ENCODE measurements at places on chromosomes 5 and 9.

DNA sequence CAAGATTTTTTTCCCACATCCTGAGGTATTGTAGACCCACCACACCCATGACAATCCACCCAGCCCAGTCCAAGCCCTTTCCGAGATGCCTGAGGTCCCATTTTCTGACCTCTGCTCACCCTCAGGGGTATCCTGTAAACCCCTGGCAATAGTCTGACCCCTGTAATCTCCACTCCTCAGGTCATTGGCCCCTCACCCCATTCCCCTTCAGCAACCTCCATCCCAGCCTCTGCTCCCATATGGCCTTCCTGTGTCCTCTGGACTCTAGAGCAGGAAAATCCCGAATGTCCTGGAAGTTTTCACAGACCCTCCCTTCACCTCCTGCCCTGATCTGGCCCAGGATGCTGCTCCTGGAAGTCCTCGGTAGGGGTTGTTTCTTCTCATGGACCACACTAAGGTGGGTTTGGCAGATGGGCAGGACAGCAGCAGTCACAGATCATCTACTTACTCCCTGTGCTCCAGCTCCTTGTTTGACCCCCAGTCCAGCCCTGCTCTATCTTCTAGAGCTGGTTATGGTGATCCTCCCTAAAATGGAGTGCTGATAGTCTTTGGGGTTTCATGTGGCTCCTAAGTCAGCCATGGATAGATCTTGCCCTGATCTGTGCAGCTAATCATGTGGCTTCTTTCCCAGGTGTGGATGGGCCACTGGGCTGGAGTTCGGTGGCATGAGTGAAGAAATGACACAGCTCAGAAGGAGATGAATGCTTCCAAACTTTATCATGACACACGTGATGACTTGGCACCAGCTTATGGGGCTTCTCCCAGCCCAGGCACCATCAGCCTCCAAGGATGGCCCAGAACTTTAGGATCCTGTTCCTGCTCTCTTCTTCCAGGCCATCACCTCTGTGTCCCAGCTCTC is 12.0 kb upstream of the ACSL6 start:
- no peak for DNase-seq

DNA sequence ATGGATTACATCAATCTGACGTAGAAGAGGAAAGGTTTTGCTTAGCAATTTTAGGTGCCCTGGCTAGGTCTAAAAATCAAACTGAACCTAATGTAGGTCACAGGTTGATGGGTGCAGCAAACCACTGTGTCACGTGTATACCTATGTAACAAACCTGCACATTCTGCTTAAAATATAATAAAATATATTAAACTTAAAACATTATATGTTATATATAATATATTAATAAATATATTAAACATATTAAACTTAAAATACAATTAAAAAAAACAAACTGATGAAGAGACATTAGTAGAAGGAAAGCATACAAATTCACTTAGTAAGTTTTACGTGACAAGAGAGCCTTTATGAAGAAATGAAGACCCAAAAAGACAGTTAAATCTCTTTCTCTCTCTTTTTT is 51.7 kb upstream of the FBXL17 start:
- no peak for DNase-seq

DNA sequence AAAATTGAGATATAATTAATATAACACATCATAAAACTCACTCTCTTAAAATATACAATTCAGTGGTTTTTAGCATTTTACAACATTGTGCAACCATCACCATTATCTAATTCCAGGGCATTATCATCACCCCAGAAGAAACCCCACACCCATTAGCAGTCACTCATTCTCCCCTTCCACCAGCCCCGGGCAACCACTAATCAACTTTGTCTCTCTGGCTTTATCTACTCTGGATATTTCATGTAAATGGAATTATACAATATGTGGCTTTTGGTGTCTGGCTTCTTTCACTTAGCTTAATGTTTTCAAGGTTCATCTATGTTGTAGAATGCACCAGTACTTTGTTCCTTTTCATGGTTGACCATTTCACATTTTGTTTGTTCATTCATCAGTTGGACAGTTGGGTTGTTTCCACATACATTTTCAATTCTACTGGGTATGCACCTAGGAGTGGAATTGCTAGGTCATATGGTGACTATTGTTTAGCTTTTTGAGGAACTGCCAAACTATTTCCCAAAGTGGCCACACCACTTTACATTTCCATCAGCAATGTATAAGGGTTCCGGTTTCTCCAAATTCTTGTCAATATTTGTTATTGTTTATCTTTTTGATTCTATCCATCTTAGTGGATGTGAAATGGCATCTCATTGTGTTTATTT is 62.4 kb downstream of the MARCHF3 start:
- DNase-seq = peak; percentile 45

GRCh38 chr5:74378464-74378863 is 262.1 kb downstream of the ENC1 start:
- DNase-seq = no peak

DNA sequence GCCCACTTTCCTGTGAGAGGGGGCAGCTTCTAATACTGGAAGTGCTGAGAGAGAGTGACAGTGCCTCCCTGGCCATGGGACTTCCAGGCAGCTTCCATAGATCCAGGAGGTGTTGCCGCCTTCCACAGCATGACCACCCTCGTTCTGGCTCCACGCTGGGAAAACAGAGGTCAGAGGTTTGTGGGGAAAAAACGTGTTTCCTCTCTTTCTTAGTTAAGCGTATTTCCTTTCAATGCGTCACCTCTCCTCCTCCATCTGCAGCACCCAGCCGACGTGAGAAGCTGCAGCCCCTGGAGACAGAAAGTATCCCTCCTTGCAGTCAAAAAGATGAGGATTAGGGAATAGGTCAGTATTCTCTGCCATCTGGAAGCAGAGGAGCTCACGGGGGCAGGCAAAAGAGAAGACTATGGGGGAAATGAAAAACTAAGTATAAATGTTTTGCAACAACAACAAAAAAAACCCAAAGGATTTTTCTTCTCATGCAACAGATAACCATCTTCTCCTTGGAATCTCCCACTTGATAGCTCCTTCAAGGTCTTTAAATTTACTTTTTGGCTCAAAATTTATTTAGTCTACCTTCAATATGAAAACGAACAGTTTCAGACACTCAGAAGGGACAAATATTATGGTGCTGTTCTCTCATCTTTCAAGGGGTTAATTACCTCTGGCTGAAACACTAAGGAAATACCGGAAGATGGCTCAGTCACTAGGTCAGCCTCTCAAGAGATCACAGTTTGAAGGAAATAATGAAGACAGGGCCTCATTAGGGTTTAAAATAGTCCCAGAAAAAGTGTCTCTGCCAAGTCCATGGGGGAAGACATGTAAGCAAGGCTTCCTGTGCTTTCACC is 38.0 kb downstream of the MTMR12 start:
- no peak for DNase-seq

DNA sequence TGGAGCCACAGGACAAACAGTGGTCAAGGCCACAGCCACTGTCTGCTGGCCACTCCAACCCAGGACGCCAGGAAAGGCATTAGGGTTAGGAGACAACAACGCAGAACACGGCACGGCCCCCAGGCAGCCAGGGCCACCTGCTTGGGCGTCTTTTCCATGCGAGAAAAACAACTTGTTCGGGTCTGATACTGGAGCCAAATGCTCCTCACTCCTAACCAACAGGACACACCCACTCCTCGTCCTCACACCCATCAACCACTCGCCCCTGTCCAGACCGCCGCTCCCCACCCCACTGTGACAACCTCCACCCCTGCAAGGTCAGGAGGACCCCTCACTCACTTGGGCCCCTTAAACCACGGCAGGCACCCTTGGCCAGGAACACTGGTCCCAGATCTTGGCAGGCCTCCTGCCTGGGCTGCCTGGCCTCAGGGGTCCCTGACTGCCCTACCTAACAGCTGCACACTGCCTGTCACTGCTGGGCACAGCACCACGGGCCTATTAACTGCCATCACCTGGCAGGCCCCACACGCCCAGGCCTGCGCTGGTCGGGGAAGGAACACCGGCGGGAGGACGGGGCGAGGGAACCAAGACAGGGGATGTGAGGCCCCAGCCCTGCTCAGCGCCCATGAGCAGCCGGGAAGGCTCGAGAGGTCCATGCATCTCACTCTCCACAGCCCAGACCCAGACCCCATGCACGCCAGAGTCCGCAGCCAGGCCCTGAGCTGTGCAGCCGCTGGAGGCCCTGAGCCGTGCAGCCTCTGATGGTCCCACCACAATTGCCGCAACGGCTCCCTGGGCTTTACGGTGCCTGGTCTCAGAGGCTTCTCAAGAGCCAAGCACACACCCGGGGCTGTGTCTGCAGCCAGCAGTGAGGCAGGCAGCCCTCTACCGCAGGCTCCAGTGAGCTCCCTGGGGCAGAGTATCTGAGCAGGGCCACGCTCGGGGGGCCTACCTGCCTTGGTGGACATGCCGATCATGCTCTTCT is 13.8 kb downstream of the CLPTM1L start:
- DNase-seq = no peak

GRCh38 chr5:163596608-163597315 is 91.3 kb downstream of the MAT2B start:
- DNase-seq = no peak

DNA sequence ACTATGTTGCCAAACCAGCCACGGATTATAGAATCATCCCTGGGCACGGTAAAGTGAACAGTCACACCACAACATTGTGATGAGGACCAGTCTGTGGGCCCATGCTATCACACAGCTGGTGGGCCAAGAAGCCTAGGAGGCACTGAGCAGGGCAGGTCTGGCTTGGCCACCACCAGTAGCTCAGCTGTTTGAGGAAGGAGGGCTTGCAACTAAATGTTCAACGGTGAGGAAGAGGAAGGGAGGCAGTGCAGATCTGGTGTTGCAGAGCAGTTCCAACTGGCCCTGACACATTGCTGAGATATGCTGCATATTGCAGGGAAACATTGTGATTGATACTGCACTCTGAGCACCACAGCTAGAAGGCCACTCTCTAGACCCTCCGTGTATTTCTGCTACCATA is 77.9 kb upstream of the ATG10 start:
- no peak for DNase-seq

GRCh38 chr9:128884164-128884563 is 2.2 kb downstream of the LRRC8A start:
- DNase-seq = no peak

- DNase-seq = peak; percentile 20
Observed at GRCh38 chr5:172533399-172534228, 79.3 kb upstream of the SH3PXD2B start.

- DNase-seq = no peak
Observed at GRCh38 chr5:145245354-145245753, 589.8 kb downstream of the PRELID2 start.

- no peak for DNase-seq
Observed at GRCh38 chr5:61449804-61450492, 117.9 kb downstream of the ZSWIM6 start.

- no peak for DNase-seq
Observed at GRCh38 chr5:68424799-68425537, 209.4 kb downstream of the PIK3R1 start.

DNA sequence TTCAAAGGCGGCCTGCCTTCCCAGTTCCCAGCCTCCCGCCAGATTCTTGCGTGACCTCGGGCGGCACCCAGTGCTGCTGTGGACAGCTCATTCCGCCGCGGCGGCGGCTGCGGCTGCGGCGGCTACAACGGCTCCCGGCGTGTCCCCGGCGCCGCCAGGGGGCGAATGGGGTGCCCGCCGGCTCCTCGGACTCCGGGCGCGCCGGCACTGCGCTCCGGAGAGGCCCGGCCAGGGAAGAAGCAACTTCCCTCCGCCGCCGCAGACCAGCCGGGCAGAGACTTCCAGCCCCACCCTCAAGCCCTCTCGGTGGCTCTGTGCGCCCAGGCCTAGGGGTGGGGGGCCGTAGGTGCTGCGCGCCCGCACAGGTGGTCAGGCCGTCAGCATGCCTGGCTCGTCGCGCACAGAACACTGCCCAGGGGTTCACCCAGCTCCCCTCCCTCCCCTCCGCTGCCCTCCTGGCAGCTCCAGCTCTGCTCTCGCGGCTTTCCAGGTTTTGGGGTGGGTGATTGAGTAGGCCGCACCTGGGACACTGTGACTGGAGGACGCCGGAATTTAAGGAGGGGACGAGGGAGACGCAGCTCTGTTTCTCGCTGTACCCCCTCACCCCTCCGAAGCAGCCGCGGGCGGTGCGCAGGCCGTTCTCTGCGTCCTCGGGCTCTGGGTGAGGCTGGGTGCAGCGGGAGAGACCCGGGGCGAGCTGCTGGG is 20.2 kb downstream of the IGIP start:
- no peak for DNase-seq

DNA sequence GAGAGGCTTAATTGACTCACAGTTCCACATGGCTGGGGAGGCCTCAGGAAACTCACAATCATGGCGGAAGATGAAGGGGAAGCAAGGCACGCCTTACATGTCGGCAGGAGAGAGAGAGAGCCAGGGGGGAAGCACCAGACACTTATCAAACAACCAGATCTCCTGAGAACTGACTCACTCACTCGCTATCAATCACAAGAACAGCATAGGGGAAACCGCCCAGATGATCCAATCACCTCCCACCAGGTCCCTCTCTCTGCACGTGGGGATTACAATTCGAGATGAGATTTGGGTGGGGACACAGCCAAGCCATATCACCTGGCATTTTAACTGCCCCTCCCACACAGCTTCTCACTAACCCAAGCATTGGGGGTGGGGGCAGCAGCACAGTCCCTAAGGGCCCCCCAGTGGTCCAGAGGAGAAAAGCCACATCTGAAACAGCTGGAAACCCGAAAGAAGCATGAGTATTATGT is 76.1 kb upstream of the ASS1 start:
- DNase-seq = no peak

DNA sequence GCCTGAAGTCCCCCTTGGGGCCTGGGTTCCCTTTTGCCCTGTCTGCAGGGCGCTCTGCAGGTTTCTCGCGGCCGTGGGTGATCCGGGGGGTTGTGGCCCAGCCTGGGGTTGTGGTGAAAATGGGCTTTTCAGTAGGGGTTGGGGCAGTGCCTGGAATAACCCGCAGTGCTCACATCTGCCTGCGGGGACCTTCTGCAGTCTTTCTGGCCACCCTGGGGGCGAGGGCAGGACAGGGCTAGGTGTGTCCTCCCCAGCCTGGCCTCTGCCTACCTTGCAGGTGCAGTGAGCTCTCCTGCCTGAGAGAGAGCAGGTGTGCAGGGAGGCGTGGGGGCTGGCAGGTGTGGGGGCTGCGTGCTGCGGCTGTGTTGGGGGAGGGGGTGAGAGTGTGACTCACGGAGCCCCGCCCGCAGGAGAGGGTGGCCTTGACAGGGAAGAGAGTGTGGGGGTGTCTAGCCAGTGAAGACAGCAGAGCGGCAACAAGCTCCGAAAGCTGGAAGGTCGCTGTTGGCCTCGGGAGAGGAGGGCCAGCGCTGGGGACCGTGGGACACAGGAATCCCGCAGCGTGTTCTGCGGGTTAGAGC is 131.4 kb downstream of the MRPL36 start:
- no peak for DNase-seq

DNA sequence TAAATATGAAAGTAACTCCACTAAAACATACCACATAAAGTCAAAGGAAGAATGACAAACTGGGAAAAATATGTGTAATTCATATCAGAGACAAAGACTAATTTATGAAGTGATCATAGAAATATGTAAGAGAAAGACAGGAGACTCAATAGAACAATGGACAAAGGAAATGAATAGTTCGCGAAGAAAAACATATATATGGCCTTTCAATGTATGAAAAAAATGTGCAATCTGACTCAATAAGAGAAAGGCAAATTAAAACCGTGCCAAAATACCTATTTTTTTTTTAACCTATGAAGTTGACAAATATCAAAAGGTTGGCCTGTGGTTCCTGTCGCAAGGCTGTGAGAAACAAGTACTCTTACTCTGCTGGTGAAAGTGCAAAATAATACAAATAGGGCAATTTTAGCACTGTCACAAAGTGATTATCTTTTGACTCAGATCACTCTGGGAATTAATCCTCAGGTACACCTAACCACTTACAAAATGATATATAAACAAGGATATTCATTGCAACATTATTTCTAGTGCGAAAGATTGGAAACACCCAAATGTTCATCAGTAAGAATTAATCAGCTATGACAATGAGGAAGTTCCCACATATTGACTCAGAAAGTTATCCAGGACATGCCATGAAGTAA is 3.7 kb downstream of the C9 start:
- no peak for DNase-seq
